Brain microvascular endothelial cell (primary cell): ENCODE measurements at places on chromosomes 11 and 22.

DNA sequence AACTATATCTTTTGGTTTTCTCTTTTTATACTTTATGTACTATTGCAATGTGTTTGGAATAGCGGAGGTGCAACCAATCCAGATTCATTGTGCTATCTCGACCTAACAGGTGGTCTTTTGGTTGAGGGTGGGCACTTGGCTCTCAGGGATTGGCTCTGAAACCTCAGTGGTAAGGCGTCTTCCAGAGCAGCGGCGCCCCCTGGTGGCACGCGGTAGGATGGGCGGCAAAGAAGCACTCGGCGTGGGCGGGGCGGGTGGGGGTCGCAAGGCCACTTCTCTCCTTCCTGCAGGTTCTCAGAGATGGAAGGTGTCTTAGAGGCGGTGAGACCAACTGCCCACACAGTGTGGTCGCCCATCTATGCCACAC lies 19.2 kb upstream of the PLET1 start:
- peak; percentile 26 for DNase-seq

DNA sequence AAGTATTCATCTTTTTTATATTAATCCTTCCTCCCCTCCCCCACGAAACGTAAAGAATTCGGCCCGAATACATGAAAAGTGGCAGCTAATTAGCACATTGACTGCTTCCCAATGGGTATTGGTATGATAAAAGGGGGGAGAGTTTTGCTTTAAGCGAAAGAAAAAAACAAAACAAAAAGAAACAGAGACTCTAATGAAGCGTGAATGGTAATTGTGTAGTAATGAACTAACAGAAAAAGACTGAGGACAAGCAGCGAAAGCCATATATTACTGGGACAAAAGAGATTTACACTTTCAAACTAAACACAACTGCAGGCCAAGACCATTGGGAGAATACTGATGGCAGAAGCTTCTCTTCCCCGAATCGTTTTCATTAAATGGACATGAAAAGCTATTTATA lies 2.5 kb downstream of the DBX1 start:
- no peak for DNase-seq

- no peak for DNase-seq
Observed at GRCh38 chr22:32465661-32466060, 1.4 kb upstream of the BPIFC start.

- no peak for DNase-seq
Observed at GRCh38 chr11:86938203-86938899, 16.8 kb downstream of the FZD4 start.

DNA sequence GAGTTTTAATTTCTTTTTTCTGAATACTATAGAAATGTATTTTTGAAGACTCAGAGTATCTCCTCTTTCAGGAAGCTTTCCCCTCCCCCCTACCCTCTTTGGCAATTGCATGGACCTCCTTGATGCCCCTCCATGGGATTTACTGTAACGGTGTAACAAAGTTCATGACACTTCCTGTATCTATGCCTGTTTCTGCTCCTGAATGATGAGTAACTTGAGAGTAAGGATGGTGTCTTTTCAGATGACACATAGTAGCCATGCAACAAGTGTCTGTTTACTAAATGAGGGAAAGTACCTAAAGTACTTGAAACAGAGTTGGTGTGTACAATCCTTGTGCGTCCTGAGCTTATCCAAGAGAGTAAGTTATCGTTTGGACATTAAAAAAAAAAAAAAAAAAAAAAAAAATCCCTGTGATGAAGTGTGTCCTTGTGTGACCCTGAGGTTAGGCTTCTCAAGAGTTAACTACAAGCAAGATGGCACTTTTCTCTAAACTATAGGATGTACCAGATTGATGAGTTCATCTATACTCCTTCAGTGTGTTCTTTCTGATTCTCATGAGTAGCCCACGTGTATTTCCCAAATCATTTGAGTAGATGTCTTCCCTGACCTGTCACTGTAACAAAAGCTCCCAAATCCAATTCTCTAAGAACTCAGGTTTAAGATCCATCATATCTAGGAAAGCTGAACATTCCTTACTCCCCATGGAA lies 7.4 kb downstream of the ETS1 start:
- DNase-seq = peak; percentile 11

GRCh38 chr22:22687638-22688500 lies 43.5 kb downstream of the GGTLC2 start:
- DNase-seq = peak; percentile 66

GRCh38 chr11:2903672-2904011 lies 18.1 kb upstream of the CDKN1C start:
- DNase-seq = no peak

- no peak for DNase-seq
Observed at GRCh38 chr11:73217131-73217809, 811 bp upstream of the P2RY2 start.

DNA sequence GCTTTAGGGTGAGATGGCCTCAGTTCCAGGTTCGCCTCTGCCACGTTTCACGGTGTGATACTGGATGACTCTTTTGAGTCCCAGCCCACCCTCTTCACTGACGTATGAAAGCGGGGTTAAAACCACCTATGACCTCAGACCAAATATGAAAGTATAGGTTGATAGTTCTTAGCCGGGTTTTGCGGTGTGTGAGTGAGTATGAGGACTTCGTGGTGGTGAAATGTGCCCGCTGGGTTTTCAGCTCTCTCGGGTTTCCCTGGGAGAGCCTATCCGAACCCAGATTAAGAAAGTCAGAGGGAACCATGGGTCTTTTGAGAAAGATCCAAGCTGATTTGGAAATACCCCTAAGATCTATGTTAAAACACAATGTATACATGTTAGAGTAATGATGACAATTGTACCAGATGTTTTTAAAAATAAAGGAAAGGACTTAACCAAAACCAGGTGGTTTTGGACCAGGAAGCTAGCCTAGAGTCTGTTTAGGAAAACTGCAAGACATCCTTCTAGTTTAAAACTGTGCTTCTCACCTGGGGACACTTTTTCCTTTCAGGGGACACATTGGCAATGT lies 25.8 kb upstream of the ST3GAL4 start:
- no peak for DNase-seq
